ENCODE measurements at places on chromosomes 7 and 10.

- no peak for DNase-seq
Measured at GRCh38 chr7:150564006-150564405, 3.2 kb upstream of the GIMAP4 start.

- DNase-seq: no peak
Measured at GRCh38 chr7:151941009-151941408, 15.2 kb upstream of the GALNTL5 start.

DNA sequence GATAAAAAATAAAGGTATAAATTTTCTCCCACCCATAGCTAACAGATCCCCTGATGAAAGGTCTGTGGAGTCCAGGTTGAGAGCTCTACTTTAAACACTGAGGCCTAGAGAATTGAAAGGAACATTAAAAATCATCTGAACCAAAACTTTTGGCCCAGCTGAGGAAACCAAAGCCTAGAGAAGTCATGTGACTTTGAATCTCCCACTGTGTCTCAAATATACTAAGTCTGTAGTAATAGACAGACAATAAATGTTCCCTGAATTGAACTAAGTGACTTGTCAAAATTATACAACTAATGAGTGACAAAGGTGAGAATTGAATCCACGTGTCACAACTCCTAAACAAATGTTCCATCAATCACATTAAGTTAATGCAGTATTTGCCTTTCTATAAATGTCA is 5.7 kb downstream of the GBX1 start:
- no peak for DNase-seq

DNA sequence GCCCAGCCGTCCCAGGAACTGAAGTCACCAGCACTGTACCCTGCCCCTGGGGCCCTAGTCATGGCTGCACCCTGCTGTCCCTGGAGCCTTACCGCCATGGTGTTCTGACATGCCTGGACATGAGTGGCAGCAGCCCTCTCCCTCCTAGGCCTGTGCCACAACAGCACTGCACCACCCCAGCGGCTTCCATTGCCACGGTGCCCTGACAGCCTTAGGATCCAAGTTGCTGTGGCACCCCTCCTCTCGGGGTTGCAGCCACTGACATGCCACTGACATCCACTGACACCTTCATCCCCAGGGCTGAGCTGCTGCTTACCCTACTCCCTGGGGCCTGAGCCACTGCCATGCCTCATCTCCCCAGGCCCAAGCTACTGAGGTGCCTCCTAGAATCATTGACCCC is 39.6 kb upstream of the SHH start:
- no peak for DNase-seq

GRCh38 chr10:111709603-111710002 is 474.0 kb downstream of the GPAM start:
- DNase-seq: no peak
